ENCODE measurements at places on chromosomes 3 and 15.

DNA sequence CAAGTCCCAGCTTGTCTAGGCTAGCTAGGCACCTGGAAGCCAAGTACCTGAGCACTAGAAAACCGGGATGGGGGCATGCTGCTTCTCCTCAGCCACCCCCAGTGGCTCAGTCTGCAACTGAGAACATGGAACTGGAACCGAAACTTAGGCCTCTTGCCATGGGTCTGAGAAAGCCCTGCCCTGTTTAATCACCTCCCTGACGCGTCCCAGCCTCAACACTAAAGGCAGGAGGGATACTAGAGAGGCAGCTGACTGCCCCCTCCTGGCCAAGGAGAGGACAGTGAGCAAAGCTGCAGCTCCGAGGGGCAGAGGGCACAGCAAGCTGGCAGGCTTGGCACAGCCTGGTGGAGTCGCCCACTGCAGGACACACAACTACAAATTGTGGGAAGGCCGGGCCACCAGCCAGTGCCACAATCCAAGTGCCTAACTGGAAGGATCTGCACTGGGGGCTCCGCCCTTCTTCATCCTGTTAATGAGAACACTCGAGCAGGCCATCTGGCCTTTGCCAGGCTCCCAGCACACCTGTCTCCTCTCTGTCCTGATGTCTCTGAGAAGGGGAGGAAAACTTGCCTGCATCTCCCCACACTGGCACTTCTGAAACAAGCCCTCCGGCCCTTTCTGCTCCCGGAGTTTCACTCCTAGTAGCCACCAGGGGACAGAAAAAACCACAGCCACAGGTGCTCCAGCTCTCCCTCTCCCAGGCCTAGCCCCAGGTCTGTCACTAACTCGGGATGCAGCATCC lies 53.7 kb downstream of the BDH1 start:
- DNase-seq: no peak

DNA sequence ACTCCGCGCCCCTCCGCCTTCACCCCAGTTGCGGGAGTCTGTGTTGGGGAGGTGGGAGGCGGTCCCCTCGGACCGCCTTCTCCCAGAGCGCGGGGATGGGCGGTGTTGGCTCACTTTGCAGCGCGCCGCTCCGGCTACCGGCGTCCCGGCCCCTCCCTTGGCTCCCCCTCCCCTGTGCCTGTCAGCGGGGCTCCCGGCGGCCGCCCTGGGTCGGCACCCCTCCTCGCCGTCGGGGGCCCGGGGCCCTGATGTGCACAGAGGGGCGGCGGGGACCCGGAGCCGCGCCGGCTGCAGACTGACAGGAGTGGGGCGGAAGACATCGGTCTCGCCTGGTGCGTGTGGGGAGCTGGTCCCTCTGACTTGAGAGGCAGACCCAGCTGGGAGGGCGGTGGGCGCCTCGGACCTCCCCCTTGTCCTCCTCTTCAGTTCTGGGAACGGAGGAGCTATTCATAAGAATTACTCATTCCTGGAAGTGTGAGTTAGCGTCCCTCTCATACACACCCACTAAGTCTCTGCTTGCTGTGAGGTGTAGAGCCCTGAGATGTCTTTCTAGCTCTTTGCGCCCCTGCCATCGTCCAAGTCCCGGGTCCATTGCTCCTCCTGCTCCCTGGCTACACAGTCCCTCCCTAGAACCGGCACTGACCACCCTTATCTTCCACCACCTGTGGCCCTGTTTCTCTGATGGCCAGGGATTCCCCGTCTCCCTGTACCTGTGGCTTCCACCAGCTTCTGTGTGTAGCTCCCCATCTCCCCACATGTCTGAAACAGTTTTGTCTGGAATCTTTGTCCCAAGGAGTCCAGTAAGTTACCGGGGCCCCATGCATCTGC lies 42.3 kb upstream of the ROPN1 start:
- DNase-seq: no peak

DNA sequence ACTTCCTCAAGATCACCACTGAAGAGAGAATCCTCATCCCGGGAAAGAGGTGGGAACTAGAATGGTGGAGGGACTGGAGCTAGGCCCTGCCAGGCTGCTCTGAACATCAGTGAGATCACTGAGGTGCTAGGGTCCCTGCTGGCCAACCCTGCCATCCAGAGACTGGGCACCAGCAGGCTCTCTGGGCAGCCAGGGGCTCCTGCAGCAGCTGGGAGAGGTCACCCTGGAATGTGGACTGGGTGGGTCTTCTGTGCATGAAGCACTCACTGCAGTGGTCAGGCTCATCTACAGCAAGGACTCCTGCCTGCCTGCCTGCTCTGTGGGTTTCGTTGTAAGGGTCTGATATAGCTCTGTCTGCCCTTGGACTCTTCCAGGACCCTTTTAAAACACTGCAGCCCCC lies 24.9 kb downstream of the ALS2CL start:
- DNase-seq: no peak

GRCh38 chr15:63587527-63587926 lies 9.7 kb upstream of the FBXL22 start:
- no peak for DNase-seq

- no peak for DNase-seq
Observed at GRCh38 chr3:193836918-193837317, 243.9 kb downstream of the OPA1 start.

Data from cortex of kidney (tissue), 1 donor.